ENCODE measurements at places on chromosomes 1 and 21.

DNA sequence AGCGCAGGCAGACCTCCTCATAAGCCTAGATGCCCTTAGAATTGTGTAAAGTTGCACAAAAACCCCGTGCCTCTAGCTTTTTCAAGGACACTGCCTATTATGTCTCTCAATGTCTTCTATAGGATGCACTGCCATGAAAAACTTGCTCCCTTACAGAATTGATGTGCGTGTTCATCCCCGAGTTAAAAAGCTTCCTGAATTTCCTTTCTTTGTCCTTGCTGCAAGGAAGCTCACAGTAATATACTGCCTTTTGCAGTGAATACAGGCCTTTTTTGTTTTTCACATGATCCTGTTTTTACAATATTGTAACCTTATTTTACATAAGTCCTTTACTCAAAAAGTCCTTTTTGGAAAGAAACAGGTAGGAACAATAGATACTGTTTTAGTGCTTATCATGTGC is 193.0 kb downstream of the TTLL7 start:
- DNase-seq = no peak

DNA sequence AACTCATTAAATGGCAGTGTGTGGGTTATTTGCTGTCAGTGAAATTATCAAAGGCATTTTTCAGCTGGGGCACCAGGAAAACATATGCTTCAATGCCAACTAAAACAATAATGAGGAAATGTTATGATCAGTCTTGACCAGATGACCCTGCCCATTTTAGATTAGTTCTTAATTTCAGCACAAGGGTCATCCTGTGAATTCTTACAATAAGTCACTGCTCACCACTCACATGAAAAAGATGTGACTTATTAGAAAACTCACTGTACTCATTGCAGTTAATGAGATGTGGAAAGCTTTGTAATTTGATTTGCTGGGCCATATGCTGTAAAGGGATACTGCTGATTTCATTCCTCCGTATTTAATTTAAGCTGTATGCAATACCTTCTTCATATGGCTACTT is 178.5 kb upstream of the LMO4 start:
- DNase-seq = no peak

DNA sequence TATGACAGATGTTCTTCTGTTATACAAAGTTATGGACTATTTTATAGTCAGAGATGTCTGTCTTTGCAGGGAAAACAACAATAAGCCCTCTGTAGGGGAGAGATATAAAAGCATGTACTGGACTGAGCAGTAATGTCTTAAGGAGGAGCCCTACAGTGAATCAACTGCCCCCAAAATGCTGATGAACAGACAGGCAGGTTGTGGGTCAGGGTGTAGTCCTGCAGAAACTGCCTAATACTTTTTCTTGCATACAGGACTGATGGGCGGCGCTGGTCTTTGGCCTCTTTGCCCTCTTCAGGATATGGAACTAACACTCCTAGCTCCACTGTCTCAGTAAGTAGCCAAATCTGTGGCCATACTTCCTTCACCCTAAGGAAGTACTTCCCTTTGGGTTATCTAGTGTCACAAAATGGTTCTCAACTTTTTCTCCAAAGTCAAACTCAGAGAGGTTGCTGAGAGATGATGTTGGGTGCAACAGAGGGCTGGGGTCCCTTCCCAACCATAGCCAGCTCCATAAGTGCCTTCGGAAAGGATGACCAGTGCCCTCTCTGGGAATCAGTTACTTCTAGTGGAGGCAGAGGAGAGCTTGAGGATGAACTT is 129.8 kb downstream of the PIK3R3 start:
- DNase-seq = no peak

DNA sequence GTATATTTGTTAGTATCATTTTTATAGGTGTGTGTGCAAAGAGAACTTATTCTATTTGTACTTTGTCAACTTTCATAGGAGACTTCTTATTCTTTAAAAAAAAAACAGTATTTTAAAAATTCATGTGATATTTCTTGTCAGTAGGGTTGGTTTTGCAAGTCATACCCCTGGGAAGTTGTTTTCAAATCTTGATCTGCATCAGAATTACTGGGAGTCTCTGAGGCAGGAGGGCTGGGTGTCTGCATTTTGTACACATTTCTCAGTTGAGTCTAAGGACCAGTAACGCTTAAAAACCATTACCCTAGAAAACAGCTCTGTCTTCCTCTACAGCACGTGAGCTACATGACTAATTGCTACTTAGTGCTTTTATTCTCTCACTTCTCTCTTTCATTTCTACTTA is 76.0 kb upstream of the CTTNBP2NL start:
- DNase-seq = no peak

GRCh38 chr1:90220941-90221693 is 226.2 kb downstream of the ZNF326 start:
- DNase-seq = no peak

- no peak for DNase-seq
These were observed 111.4 kb downstream of the DHRS3 start for GRCh38 chr1:12506281-12507280.

DNA sequence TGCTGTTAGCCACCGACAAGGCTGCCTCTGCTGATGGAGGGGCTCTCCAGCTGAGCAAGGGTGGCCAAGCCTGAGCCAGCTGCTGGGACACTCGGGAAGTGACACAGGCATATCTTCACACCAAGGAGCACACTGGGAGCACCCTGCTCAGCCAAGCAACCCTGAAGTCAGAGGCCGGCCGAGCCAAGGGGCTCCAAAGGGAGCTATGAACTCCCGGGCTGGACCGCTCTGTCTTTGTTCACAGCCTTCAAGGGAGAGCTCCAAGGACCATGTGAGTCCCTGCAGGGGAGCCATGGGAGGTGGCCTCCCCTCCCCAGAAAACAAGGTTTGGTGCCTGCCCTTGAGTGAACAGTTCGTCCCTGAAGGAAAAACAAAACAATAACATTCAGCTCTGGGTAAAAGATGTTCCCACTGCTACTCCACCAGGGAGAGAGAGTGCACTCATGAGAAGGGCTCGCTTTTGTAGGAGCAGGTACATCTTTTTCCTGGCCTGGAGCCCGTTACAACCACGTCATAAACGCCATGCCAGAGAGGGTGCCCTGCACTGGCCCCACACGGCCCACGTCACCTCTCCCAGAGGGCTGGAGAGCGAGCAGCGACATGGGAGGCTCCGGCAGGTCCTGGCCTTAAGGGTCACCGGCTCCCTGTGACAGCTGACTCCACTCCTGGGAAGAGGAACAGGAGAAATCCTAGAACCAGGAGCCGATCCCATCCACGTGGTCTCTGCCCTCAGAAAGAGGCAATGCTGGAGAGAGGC is 56.3 kb upstream of the SLC25A33 start:
- DNase-seq = no peak

DNA sequence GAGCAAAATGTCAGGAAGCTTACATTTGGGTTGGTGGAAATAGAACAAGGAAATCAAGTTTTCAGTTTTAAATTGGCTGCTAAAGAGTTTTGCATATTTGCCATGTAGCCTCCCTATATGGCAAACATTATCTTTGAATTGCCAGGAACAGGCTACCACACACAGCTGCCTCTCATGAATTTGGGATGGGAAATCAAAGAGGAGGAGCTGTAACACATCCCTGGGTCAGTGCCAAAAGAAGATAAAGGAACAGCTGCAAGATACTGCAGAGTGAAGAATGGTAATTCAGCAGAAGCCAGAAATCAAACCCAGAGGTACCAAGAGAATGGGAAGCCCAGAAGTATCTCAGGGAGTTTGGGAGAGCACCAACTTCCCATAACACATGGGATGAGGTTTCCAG is 18.6 kb upstream of the RASAL2 start:
- no peak for DNase-seq

DNA sequence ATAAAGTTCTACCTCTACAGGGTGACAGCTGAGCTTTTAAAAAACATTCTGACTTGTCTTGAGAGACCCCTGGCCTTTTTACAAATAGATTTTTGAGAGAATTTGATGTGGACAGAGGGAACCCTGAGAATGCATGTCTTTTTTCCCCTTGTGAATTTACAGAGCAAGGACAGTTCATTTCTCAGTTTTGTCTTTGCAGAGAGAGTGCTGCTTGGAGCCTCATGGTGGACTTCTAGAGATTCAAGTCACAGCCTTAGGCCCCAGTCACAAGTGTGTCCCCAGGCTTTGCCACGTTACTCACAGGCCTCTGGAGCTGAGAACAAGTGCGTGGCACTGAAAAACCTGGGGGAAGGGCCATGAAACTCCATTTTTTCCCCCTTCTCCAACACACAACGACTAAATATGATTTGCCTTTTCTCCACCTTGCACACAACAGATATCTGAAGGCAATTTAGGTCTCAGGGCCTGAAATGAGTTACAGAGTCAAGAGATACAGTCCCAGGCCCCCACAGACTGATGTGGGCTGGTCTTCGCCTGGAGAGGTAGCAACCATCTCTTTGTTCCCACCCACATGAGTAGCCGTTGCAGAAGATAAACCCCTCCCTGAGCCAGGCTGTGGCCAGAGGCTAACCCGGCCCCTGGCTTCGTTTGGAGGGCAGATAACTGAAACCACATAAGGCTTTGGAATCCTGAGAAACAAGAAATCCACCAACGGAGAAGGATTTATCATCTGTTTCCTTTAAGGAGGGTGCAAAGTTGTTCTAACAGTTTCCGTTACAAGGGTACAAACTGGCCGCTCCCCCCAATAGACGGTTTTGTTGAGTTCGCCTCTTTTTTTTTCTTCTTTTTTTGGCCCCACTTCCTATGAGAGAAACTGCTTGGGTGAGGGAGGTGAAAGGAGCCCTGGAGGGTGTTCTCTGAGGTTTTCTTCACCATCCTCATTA is 1.0 kb upstream of the PIGV start:
- DNase-seq = peak; percentile 13

DNA sequence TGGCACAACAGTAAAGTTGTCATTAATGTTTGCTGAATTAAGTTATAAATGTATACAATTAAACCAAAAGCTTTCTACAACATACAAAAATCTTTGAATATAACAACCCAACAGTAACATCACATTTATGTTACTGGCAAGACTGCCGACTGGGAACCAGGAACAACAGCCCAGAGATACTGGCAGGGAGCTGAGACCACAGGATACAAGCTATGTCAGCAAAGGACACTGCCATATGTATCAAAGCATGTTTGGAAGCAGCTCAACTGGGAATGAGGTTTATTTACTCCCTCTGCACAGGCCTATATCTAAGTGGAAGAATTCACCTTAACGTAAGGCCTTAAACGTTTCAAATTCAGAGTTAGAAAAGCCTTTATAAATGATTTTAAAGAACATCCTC is 50.4 kb downstream of the ARHGAP29 start:
- DNase-seq = no peak

DNA sequence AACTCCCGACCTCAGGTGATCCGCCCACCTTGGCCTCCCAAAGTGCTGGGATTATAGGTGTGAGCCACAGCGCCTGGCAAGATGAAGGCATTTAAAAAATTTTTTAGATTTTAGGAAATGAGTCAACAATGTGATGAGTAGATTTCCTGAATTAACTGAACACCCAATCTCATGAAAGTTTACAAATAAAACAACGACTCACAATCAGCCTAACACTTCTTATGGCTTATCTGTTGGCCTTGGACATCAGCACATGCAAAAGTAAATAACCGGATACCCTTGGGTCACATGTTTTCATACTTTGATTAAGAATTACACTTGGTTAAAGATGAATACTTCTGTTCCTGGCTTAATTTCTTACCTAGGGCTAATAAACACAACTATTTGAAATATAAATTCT is 3.0 kb downstream of the GNG12 start:
- no peak for DNase-seq

DNA sequence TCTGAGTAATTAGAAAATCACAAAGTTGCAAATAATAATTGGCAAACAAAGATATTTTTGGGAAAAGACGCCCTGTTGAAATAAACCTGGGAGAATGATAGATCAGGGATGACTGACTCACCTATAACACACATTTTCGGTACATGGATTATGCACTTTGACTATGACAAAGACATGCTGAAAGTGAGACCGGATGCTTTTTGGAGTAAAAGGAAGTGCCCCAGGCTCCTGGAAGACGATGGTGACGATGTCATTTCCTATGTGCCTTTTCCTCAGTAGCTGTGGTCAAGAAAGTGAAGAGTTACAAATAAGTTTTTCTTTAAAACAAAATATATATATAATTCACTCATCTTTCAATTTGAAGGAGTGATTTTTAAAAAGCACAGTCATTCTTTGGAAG is 158.7 kb downstream of the SIPA1L2 start:
- no peak for DNase-seq

- DNase-seq = no peak
These were observed 70.7 kb downstream of the AGPAT3 start for GRCh38 chr21:43935711-43936110.

- no peak for DNase-seq
These were observed at the start of gene HAPLN2 for GRCh38 chr1:156618853-156619581. Gene HAPLN2 (plus strand): TSS chr1:156619415. CDS start chr1:156623491, 4,076 bp downstream.

DNA sequence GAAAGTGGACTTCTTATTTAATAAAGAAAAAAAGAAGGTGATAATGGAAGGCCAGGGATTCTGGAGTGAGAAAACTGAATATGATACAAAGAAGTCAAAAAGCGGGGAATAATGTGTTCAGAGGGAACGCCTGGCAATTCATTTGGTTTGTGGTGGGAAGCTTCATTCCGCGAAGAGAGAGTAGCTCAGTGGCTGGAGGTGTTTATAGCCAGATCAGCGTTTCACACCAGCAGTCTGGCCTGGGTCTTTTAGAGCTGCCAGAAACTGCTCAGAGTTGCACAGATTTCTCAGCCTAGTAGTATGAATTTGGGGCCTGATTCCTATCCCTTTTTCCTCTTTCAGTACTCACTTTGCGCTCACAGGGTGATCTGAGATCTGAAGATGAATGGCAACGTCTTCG is 67.8 kb upstream of the IPO9 start:
- DNase-seq = no peak

DNA sequence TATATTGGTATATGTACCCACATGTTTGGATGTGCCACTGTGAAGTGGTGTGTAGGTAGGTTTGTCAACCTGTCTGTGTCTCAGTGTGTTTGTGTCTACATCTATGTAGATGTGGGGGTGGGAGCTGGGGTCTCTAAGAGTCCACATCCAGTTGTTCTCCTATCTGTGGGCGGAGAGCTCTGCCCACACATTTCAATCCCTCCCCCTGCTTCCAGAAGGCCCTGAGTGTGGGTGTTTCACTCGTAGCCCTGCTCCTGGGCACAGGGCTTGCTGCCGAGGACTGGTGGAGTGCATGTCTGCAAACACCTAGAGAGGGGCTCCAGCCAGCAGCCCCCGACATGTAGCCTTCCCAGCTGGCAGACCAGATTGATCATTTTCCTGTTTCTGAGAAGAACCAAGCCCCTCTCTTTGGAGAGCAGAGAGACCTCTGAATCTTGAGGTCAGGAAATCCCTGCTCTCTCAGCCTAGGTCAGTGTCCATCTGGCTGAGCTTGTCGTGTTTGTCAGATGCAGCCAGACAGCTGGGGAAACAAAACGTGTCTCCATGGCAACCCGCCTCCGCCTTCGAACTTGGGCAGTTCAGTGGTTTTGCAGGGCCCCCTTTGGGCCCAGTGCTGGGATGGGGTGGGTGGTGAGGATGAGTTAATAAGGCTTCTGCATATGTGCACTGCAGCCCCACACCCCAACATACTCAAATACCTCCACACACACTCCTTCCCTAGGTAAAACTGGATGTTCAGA is 31.2 kb upstream of the SYNC start:
- no peak for DNase-seq

GRCh38 chr1:189627427-189627826 is 850.2 kb downstream of the BRINP3 start:
- DNase-seq = no peak

Measured in stimulated activated CD4-positive, alpha-beta T cell treated with anti-CD3 and anti-CD28 coated beads, Interleukin-4, amount 100 ng/mL, for 4 hours (primary cell).